Activated CD8-positive, alpha-beta memory T cell treated with anti-CD3 and anti-CD28 coated beads, Interleukin-2, amount 50 U/mL, for 48 hours (primary cell): ENCODE measurements at places on chromosomes 12 and 14.

DNA sequence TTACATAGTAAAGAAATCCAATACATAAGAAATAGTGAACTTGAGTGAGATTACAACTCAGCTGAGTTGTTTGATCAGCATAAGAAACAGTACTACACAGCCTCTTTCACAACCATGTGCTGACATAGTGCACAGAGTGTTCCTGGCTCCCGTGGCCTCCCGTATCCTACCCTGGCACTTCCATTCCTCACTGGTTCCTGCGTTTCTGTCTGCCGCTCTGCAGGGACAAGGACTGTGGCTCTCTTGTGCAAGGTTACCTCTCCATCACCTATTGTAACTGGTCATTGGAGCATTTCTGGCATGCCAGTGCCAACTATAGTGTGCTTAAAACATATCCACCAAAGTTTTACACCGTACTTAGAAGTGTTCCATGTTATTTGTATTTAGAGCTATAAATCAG is 46.3 kb upstream of the PCED1B start:
- no peak for DNase-seq

- no peak for DNase-seq
Measured at GRCh38 chr12:124171231-124171979, 123.5 kb upstream of the RFLNA start.

GRCh38 chr14:73238424-73238852 is 1.1 kb downstream of the PAPLN start:
- no peak for DNase-seq

DNA sequence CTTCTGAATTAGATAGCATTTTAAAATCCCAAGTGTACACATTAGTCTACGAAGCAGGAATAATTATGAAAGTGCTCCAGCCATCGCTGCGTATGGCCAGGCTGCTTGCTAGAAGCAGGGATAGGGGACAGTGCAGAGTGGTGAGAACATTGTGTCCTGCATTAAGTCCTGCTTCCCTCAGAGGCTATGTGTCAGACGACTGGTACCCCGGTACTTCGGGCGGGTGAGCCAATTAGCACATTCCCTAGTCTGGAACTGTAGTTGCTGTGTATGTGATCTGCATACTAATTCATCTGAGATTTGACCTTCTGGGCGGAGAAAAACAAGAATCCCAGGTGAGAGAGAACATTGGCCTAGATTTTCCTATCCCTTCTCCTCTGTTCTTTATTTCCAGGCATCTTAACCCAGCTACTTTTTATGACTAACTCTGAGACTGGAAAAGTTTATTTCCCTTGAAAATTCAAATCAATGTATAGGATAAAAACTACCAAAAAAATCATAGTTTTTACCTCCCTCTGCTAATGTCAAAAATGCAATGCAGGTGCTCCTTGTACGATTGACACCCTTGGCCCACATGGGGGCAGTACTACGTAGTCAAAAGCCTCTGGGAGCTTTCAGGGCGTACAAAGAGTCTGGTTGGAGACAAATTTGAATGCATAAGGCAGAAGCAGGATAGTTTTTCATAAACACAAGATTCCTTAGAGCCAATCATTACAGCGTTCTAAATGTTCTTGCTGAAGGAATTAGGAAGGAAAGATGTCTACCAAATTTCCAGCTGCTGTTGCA is 764.3 kb downstream of the NOVA1 start:
- DNase-seq: no peak

- no peak for DNase-seq
Measured at GRCh38 chr12:39931857-39932256, 174.0 kb downstream of the SLC2A13 start.

DNA sequence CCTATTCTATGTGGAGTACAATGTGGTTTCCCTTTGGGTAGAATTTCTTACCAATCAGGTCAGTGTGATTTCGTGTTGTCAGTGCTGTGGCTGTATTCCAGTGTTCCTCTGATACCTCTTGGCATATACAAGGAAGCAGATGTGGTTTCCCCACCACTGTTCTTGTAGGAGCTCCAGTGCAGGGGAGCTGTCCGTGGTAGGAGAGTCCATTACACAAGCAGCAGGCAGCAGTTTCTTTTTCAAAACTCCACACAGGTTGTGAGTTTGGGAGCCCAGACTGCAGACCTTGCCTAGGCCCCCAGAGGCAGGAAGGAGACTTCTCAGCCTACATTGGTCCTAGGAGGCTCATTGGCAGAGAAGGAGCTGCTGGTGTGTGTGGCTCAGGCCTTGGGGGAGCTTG is 452.8 kb downstream of the AACS start:
- no peak for DNase-seq

GRCh38 chr12:107607464-107608392 is 77.9 kb upstream of the PWP1 start:
- DNase-seq: peak; percentile 91

GRCh38 chr12:109192358-109192757 is 76.0 kb downstream of the ACACB start:
- no peak for DNase-seq

- no peak for DNase-seq
Measured at GRCh38 chr12:15702276-15702675, 86.9 kb downstream of the EPS8 start.

- no peak for DNase-seq
Measured at GRCh38 chr14:104998801-104999200, 13.2 kb downstream of the CLBA1 start.

DNA sequence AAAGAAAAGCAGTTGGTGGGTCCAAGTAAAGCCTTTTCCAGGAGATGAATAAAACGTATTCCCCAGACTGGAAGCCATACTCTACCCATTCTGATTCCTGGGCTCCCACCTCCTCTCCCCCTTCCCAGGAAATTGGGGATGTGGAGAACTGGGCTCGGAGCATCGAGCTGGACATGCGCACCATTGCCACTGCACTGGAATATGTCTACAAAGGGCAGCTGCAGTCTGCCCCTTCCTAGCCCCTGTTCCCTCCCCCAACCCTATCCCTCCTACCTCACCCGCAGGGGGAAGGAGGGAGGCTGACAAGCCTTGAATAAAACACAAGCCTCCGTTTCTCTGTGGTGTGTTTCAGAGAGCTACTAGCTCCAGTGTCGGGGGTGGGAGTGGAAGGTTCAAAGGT is 822 bp upstream of the RDH5 start:
- no peak for DNase-seq
